ENCODE measurements at places on chromosomes 13 and 19. TPM values are rescaled to one million over a fixed set of nuclear protein-coding genes. Genes with fewer than 3 reads are reported as not detected.

DNA sequence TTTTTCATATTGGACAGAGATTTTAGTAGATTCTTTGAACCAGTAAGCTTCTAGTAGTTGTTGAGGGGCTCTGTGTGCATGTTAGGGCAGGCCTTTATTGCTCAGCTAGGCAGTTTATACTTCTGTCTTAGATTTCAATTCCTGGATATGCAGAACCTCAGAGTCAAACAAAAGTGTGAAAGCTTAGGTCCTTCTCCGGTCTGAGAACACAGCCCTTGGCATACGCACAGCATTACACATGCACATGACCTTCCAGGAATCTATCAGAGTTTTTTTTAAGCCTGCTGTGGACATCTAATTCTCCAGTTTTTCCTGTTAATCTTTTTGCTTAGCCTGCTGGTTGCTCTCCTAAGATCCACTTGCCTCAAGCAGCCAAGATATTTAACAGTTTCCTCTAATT is 77.9 kb upstream of the KL start:
- DNase-seq: no peak
- H3K27ac ChIP-seq: no peak overlapping the region
- no peaks in the 10 kb centered on the region for H3K36me3 ChIP-seq
- H3K4me3 ChIP-seq: no peak overlapping the region

GRCh38 chr13:98333486-98333885 is 156.4 kb upstream of the RNF113B start:
- H3K36me3 ChIP-seq: no peaks in the 10 kb centered on the region
- no peak overlapping the region for H3K27ac ChIP-seq
- H3K4me1 ChIP-seq: no peaks in the 10 kb centered on the region
- DNase-seq: no peak
- H3K4me3 ChIP-seq: no peak overlapping the region

DNA sequence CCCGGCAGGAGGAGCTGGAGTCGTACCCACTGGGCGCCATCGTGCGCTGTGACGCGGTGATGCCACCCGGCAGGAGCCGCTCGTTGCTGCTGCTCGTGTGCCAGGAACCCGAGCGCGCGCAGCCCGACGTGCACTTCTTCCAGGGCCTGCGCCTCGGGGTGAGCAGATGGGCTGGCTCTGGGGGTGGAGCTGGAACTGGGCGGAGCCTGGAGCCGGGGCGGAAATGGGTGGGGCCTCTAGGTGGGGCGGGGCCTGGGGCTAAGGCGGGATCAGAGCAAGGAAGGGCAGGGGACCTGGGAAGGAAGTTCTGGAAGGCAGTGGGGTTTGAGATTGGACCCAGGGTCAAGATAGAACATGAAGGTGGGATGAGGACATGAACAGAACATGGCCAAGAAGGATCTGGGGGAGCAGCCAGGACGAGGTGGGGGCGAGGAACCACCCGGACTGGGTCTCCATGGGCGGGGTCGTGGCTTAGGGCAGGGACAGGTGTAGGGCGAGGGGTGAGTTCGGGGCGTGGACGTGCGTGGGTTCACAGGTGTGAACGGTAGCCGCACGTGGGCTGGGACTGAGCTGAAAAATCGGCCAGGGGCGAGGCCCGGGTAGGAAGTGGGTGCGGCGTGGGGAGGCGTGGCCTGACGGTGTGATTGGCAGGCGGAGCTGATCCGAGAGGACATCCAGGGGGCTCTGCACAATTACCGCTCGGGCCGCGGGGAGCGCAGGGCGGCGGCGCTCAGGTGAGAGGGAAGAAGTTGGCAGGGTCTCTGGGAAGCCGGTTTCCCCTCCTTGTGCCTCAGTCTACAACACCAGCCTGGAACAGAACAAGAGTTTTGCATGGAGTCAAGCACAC is 4.7 kb downstream of the EPS8L1 start:
- H3K36me3 ChIP-seq: no peaks in the 10 kb centered on the region
- H3K4me3 ChIP-seq: peak overlapping the region; percentile 9
- H3K27ac ChIP-seq: no peak overlapping the region
- peaks cover 6% of the 10 kb centered on the region for H3K4me1 ChIP-seq

DNA sequence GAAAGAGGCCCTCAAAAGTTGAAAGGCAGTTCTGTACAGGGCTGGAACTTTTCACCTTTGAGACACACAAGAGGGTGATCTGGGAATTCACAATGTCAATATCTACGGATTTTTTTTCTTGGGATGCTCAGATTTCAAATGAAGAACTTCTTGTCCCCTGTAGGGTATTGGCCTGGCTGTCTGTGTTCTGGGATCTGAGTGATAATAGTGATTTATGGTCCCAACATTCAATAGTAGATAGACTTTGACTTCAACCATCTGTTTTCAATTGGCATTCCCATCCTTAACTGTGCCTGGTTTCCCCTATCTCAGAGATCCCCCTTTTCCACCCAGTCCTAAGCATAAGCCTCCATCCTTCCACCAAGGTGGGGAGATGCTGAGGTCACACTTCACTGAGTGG is 274.1 kb downstream of the COG6 start:
- no peaks in the 10 kb centered on the region for H3K36me3 ChIP-seq
- no peak overlapping the region for H3K27ac ChIP-seq
- DNase-seq: no peak
- no peaks in the 10 kb centered on the region for H3K27me3 ChIP-seq
- H3K4me3 ChIP-seq: no peak overlapping the region
- no peaks in the 10 kb centered on the region for H3K4me1 ChIP-seq

DNA sequence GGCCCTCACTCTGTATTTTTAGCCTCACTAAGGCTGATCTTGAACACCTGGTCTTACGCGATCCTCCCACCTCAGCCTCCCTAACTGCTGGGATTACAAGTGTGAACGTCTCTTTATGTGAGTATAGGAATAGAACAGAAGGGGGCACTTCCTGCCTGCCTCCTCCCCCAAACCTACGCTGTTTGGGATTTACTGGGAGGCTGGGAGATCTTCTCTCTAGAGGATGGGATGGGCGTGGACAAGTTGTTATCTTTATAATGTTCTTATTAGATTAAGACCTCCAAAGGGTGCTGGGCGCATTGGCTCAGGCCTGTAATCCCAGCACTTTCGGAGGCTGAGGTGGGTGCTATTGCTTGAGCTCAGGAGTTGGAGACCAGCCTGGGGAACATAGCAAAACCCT is 2.9 kb upstream of the CSNK1G2 start:
- H3K4me3 ChIP-seq: no peak overlapping the region
- no peaks in the 10 kb centered on the region for H3K27me3 ChIP-seq
- H3K27ac ChIP-seq: no peak overlapping the region

DNA sequence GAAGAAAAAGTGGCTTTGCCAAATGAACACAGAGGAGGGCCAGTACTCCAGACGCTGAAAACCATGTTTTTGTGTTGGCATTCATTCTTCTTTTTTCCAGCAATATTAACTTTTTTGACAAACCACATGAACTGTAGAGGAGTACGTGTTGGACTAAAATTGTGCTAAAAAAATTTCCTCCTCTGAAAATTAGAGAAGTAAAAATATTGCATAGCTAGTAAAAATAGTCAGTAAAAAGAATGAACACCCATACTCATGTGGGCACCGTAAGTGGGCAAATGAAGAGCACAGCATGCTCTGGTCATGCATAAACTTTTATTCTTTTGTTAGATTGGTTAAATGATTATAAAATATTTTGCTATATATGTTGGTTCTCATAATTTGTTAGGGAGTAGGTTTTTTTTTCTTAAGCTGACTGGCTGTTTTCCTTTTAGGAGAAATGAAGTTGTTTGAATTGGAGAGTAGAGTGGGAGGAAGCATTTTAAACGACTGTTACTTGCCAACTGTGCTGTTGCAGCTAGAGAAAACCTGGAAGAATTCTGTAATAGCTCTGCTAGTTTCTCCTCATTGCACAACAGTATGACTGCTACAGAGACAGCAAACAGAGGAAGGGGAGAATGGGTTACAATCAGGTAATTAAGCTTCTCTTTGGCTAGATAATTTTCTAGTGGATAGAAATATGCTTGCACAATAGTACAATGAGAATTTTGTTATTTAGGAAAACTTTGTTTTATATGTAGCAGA is 222.4 kb downstream of the KCTD12 start:
- H3K4me3 ChIP-seq: peak overlapping the region; percentile 20
- H3K27me3 ChIP-seq: no peaks in the 10 kb centered on the region
- no peak for DNase-seq
- H3K36me3 ChIP-seq: no peaks in the 10 kb centered on the region

GRCh38 chr13:30240608-30241007 is 66.7 kb downstream of the KATNAL1 start:
- no peak overlapping the region for H3K4me3 ChIP-seq
- no peaks in the 10 kb centered on the region for H3K4me1 ChIP-seq
- DNase-seq: no peak

The IGFL3 gene
- total RNA-seq: not detected

The KISS1R gene
- total RNA-seq: not detected

The MYH14 gene
- total RNA-seq: 8.6 TPM

The ZNF829 gene
- total RNA-seq: 1.2 TPM

The BBC3 gene
- 14.9 TPM for total RNA-seq

The ELANE gene
- not detected for total RNA-seq

The PRODH2 gene
- total RNA-seq: not detected

The MUC16 gene
- 0.32 TPM for total RNA-seq
